Lower leg skin (tissue), 4 donors: ENCODE measurements at places on chromosomes 5 and 9.

DNA sequence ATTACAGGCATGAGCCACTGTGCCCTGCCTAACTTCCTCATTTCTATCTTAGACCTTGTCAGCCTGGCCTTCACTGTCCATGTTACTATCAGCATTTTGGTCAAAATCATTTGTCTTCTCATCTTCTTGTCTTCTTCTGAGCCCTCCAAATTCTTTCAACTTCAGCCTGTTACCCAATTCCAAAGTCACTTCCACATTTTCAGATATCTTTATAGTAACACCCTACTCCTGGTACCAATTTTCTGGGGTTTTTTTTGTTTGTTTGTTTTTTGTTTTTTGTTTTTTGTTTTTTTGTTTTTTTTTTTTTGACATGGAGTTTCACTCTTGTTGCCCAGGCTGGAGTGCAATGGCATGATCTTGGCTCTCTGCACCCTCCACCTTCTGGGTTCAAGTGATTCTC, 90.3 kb upstream of the LARP1 start:
- DNase-seq, result no peak

DNA sequence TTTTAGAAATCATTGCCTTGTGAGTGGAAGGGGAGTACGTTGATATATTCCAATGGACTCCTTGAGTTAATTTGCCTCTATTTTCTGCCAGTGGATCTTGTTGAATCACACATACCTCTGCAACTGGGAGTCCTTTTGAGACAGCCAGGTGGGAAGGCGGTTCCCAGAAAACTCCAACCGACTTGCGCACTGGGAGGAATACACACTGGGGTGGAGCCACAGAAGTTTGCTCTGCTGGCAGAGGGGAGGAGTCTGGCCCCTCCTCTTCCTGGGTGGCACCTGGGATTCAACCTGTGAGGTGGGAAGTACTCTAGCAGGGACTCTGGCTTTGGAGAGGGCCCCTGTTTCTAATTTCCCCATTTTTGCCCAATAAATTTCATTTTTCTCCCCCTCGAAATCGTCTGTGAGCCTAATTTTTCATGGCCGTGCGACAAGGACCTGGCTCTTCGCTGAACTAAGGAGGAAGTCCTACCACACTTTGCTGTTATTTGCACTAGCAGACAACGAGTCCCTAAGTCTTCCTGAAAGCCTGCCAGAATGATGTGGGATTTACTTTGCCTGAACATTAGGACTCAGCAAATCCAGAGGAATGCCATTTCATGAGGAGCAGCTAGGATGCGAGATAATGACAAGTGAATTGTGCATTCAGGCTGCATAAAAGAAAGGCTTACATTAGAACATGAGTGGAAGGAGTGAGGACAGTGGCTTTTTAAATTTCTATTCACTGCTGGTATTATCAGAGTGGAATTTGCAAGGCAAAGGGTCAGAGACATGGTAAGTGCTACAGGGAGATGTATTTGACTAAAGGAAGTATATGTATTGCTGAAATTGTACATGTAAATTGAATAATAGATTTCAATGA, 67.2 kb downstream of the PRLR start:
- DNase-seq, result no peak

DNA sequence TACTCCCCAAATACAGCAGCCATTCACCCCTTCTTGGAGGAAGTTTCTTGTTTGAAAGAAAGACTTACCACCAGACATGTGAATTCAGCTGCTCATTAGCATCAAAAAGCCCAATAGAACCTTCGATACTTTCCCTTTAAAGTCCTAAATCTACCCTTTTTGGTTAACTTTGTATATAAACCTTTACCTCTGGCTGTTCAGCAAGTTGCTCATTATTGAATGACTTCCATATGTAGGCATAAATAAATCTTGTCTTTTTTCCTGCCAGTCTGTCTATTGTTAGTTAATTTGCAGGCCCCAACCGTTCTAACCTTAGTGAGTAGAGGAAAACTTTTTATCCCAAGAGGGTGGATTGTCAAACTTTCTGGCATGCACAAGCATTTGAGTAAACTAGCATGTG, 27.9 kb upstream of the FBXL17 start:
- no peak for DNase-seq

GRCh38 chr5:33212900-33213299, 227.9 kb upstream of the TARS1 start:
- no peak for DNase-seq

DNA sequence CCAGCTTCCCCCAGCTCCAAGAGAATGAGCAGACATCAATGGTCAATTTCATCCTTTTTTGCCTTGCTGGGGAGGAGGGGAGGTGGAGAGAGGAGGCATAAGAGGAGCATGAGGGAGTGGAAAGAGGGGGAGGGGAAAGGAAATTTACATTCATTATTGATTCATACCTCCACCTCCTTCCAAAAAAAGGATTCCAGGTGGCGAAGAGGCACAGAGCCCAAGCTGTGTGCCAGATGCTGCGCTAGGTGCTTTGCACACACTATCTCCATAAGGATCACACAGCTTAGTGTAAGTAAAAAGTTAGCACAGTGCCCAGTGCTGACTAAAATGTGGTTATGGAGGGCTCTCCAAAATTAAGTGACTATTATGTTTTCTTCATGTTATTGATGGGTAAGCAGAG, 11.0 kb downstream of the ASTN2 start:
- DNase-seq, result no peak

DNA sequence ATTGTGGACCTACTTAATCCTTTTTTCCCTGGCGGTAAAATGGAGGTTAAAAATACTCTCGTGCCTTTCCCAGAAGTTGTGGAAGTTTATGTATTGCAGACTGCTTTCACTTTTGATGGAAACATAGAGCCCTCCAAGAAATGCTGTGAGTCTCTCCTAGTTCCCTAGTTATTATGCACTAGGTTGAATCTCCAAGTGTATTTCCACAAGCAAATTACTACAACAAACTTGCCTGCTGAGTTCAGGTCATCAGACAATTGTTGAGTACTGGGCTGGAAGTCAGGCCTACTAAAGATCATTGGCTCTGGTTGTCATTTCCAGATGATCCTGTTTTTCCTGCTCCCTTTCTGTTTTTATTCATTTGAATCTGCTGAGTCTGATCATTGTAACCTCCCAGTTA, 104.1 kb downstream of the CD180 start:
- DNase-seq, result no peak

DNA sequence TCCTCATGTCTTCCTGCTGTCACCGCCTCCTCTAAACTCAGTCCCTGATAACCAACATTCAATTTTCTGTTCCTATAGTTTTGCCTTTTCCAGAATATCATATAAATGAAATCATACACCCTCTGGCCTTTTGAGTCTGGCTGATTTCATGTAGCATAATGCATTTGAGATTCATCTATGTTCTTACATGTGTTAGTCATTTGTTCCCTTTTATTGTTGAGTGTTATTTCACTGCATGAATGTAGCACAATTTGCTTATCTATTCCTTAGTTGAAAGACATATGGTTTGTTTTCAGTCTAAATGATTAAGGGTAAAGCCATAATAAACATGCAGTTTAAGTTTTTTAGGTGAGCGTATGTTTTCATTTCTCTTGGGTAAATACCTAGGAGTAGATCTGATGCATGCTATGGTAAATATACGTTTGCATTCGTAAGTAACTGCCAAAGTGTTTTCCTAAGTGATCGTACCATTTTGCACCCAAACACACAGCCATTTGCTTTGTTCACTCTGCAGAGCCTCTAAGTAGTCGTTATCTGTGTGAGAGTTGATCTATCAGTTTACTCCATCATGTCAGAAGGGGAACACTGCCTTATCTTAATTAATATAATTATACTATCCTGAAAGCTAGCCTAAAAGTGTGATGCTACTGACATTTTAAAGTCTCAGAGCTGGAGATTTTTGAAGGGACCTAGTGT, 460.8 kb downstream of the DMAC1 start:
- DNase-seq, result no peak

DNA sequence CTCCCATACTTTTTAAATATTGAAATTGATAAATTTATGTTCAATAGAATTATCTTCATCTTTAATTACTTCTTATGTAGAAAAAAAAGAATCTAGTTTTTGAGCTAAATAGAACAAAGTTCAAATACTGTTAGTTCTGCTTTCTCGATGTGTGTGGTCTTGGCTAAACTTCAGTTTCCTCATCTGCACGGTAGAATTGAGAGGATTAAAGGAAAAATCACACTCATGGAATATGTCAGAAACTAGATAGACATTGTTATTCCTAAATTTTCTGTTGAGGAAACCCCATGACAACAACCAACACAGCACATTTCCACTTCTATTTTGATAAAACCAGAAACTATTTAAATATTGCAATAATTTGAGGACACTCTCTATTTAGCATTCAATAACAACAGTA, 100.3 kb downstream of the MUSK start:
- DNase-seq, result no peak

- no peak for DNase-seq
These were observed 15.6 kb upstream of the DENND1A start for GRCh38 chr9:123945532-123945931.

GRCh38 chr5:136014049-136015002, 14.5 kb upstream of the TGFBI start:
- peak; percentile 64 for DNase-seq

- DNase-seq, result no peak
These were observed 22.3 kb downstream of the FABP6 start for GRCh38 chr5:160251406-160252155.

DNA sequence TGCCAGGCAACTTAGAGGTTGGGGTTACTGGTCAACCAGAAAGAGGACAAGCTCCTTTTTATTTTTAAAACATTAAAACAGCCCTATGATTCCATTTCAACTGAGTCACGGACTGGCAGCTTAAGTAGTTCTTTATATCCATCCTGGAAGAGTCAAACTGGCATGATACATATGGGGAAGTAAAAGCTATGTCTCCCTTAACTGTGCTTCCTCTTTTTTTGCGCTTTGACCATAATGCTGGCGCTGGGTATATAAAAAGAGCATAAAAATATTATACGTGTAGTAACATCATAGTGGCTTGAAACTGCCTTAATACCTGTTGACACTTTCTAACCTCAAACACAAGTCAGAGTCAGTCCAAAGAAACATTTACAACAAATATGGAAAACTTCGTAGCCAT, 274.4 kb downstream of the CSNK1G3 start:
- DNase-seq, result no peak

GRCh38 chr5:76710991-76711390, 4.9 kb upstream of the F2R start:
- DNase-seq, result no peak

- DNase-seq, result no peak
These were observed 27.8 kb downstream of the ADRA1B start for GRCh38 chr5:159944056-159944600.

GRCh38 chr5:42598311-42598710, 158.3 kb upstream of the CCDC152 start:
- no peak for DNase-seq

DNA sequence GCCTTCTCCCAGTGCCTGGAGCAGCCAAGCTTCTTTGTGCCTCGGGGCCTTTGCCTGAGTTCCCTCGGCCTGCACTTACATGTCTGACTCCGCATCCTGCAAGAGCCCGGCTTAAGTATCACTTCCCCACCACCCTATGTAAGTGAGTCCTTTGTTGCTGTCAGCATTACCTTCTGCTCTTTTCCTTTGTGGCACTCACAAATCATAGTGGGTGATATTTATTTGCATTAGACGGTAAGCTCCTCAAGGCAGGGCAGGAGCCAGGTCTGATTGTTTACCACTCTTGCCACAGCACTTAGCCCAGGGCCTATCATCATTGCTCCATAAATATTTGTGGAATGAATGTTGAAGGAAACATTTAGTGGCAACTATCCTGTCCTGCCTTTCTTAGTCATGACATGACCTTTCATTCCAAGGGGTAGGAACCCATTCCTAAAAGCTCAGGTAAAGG, 4.8 kb downstream of the GM2A start:
- DNase-seq, result no peak
